Endothelial cell of coronary artery (primary cell): ENCODE measurements at places on chromosomes 12 and 14. TPM values are rescaled to one million over a fixed set of nuclear protein-coding genes. Genes with fewer than 3 reads are reported as not detected.

Gene PLEK2
- total RNA-seq: 13.1 and 18.7 TPM in 2 replicates

Gene BEGAIN
- under 0.01 TPM in 1 of 2 replicates, not detected in the other for total RNA-seq

Gene KCNC2
- total RNA-seq: not detected in 2 replicates

Gene IFNG
- not detected in 2 replicates for total RNA-seq

Gene NR2C1
- 16.0 and 25.3 TPM in 2 replicates for total RNA-seq

Gene OAS1
- 4.9 TPM in 2 replicates for total RNA-seq

Gene CIROP
- total RNA-seq: not detected in 2 replicates

Gene INHBC
- not detected in 2 replicates for total RNA-seq

Gene POU6F1
- total RNA-seq: 0.99 and 1.7 TPM in 2 replicates

Gene TTC7B
- total RNA-seq: 28.9 and 33.4 TPM in 2 replicates

Gene ACSM4
- total RNA-seq: not detected in 2 replicates

Gene PMCH
- total RNA-seq: 0.09 and 0.72 TPM in 2 replicates

Gene SERPINA1
- not detected in 2 replicates for total RNA-seq

Gene BICD1
- total RNA-seq: 8.5 and 19.3 TPM in 2 replicates
